ENCODE measurements at places on chromosomes 3 and 15. TPM values are rescaled to one million over a fixed set of nuclear protein-coding genes. Genes with fewer than 3 reads are reported as not detected.

DNA sequence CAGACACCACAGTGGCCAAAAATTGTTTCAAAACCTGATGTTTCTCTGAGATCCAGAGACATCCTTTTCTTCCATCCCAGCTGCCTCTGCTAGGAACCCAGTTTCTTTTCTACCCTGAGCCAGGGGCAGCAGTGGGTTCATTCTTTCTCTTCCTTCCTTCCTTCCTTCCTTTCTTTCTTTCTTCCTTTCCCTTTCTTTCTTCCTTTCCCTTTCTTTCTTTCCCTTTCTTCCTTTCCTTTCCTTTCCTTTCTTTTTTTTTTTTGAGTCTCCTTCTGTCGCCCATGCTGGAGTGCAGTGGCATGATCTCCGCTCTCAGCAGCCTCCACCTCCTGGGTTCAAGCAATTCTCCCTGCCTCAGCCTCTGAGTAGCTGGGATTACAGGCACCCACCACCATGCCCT is 30.7 kb upstream of the COPG1 start:
- no peak for DNase-seq

DNA sequence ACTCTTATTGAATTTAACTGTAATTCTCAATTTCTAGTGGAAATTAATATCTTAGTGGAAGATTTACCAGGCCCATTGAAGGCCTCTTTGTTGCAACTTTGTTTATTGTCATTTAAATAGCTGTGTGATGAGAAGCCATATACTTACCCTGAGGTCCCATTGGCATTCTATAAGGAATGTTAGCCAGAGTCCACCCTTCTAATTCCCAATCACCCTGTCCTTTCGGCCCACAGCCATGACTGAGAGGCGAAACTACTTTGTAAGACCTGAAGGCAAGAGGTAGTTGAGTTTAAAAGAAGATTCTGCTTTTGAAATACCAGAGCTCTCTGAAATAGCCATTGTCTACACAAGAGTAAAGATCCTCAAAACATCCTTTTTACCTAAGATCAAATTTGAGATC is 290.5 kb upstream of the RARB start:
- no peak for DNase-seq

- no peak for DNase-seq
These were observed 9.3 kb upstream of the NR2E3 start for GRCh38 chr15:71800835-71801745.

DNA sequence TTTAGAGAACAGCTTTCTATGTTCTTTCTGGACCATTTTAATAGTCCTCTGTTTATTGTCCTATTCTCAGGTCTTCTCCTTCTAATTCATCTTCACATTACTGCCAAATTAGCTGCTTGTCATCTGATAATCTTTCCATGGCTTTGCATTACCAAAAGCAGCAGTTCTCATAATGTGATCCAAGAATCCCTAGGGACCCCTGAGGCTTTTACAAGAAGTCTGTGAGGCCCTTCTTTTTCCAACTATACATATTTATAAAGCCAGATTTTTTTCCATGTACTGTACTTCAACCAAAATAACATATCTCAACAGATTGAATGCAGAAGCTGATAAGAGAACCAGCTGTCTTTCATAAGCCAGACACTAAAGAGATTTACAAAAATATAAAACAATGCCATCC is 162.5 kb upstream of the BFSP2 start:
- DNase-seq = no peak

GRCh38 chr3:127137757-127138536 is 55.0 kb upstream of the PRR23E start:
- no peak for DNase-seq

- DNase-seq = no peak
These were observed 237.5 kb upstream of the CHRM5 start for GRCh38 chr15:33730815-33731214.

- no peak for DNase-seq
These were observed 35.2 kb downstream of the ZNF710 start for GRCh38 chr15:90036343-90036742.

GRCh38 chr15:88385078-88385700 is 82.0 kb downstream of the MRPL46 start:
- DNase-seq = no peak

DNA sequence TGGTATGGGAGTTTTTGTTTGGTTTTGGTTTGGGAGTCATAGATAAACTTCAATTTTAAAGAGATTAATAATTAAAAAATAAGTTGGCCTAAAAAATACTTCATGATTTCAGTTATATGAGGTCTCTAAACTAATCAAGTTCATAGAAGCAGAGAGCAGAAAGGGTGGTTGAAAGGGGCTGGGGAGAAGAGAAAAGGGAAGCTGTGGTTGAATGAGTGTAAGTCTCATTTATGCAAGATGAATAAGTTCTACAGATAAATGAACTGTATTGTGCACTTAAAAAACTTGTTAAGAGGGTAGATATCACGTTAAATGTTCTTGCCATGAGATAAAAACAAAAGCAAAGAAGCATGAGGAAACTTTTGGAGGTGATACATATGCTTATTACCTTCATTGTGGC is 188.7 kb downstream of the NSUN3 start:
- no peak for DNase-seq

DNA sequence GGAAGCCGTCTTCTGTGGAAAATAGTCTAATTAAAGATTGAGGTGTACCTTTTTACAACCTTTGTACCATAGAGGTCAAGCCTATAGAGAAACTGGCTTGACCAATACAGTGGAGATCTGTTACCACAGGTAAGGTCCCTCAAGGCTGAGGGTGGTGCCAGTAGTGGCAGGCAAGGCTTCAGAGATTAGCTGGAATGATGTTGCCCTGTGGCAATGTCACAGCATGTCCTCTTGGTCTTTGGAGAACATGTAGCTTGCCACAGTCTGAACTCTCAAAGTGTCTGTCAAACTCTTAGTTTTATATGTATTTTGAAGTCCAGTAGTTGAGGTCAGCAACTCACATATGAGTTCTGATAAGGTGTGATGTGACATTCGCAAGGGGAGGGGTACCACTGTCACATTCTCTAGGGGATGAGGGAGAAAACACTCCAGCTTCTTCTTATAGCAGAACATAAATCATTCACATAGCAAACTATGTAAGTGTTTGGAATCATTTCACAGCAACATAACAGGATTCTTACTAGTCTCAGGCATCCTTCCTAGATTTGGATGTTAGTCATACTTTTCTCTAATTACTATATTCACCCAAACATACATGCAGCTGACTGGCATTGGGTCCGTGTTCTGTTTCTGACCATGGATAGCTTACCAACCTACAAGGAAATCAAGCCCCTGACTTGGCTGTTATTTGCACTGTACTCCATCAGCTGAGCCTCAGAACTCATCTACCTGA is 173.6 kb downstream of the UBE2E2 start:
- no peak for DNase-seq

DNA sequence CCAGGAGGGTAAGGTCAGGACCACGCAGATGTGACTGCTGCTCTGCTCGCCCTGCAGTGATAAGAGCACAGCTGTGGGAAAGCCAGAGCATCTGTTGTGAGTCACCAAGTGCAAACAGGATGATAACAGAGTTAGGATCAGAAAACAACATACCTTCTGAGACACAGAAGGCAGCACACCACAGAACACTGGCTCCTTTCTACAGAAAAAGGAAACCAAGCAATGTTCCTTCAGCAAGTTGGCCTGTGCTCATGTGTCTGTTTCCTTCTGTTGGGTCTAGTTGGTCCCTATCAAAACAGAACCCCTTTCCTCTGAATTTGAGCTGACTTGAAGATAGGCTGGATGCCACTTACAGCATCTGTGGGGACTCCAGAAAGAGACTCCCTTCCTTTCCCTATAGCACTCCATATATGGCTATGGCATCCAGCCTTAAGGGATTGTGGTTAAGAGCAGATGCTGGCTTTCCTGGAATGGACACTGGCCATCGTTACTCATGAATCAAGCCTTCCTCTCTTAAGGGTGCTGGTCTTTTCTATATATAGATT is 440.7 kb upstream of the THBS1 start:
- no peak for DNase-seq

DNA sequence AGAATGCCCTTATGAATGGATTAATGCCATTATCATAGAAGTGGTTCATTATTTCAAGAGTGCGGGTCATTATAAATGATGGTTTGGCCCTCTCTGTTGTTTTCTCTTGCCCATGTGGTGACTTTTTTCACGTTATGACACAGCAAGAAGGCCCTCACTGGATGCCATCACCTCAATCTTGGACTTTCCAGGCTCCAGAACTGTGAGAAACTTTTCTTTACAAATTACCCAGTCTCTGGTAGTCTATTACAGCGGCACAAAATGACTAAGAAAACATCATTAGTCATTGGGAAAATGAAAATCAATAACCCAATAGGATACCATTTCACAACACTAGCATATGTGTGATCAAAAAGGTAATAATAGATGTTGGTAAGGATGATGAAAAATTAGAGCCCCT is 119.0 kb upstream of the LPP start:
- no peak for DNase-seq

- DNase-seq = no peak
These were observed 15.0 kb upstream of the BCHE start for GRCh38 chr3:165852191-165852590.

DNA sequence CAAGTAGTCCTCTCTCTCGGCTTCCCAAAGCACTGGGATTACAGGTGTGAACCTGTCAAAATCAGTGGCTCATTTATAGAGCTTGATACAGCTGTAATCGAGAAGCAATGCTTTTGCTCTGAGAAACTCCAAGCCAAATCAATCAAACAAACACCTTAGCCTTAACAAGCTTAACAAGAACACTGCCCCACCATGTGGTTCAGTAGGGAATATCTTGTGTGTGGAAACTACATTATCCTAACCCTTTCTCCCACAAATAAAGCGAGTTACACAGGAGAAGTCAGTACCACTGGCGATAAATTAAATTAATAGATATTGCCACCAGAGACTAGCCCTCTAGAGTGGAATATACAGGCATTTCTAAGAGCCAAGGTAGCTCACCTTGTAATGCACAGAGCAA is 13.9 kb downstream of the CDAN1 start:
- DNase-seq = no peak

DNA sequence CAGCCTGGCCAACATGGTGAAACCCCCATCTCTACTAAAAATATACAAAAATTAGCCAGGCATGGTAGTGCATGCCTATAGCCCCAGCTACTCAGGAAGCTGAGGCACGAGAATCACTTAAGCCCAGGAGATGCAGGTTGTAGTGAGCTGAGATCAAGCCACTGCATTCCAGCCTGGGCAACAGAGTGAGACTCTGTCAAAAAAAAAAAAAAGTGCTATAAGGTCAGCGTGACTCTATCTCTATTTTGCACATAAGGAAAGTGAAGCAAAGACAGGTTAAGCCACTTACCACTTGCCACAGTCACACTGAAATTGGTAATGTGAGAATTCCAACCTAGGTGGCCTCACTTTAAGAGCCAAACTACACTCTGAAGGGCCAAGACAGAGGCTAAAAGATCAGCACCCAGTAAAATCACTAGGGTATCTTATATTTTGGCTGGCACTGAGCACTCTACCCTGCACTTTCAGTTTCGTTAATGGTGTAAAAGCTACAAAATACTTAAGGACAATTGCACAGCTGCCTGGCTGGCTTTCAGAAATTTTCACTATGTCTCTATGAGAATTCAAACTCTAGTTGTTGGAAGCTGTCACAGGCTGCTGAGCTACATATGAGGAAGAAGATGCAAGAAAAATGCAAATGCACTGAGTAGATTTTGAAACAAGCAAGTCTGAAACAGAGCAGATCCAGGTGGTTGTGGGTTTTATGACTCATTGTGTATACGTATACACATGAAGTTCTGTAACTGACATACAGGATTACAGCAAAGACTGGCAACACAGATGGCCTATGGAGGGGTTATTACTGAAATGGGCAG is 32.7 kb downstream of the TRANK1 start:
- no peak for DNase-seq

- no peak for DNase-seq
These were observed 38.8 kb downstream of the PTPRG start for GRCh38 chr3:61600195-61600594.

- DNase-seq = no peak
These were observed 78.1 kb downstream of the ATP10A start for GRCh38 chr15:25784876-25785640.

DNA sequence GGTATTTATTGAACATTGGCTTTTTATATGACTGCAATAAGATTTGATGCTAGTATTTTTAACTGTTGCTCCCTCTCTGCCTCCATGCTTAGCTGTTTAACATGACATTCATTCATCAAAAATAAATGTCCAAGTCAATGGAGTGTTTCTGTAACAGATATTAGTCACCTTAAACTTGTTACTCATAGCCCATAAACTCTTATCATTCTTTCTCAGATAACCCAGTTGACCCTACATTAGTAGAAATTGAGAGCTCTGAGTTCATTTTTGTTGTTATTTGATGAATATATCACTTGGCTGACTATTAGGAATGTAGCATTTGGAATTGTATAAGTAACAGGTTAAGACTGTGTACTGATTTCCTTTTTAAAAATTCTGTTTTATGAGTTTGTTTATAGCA is 201.1 kb downstream of the UBE2E2 start:
- DNase-seq = no peak

GRCh38 chr3:52829906-52830463 is 487 bp downstream of the ITIH4 start:
- DNase-seq = no peak

GRCh38 chr3:121592856-121593702 is at the start of gene FBXO40:
FBXO40 (plus strand) TSS chr3:121593379; CDS start chr3:121620576, 27,197 bp downstream.
- DNase-seq = no peak

DNA sequence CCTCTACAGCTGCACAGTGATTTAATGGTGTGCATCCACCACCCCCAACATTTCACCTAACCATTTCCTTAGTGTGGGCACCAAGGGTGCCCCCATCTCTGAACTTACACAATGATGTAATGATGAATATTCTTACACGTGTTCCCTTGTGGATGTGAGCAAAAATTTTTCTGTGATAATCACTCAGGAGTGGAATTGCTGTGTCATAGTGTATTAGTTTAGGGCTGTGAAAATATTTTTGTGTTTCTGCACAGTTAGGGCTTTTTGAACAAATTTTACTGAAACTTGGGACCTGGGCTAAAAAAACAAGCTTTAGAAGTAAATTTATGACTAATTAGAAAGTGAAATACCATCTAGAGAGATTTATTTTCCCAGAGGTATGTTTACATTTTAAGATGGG is 134.5 kb upstream of the CCNL1 start:
- no peak for DNase-seq

GRCh38 chr3:172752651-172753050 is 2.1 kb downstream of the ECT2 start:
- DNase-seq = no peak

GRCh38 chr3:16286161-16286560 is 21.1 kb downstream of the OXNAD1 start:
- DNase-seq = no peak

DNA sequence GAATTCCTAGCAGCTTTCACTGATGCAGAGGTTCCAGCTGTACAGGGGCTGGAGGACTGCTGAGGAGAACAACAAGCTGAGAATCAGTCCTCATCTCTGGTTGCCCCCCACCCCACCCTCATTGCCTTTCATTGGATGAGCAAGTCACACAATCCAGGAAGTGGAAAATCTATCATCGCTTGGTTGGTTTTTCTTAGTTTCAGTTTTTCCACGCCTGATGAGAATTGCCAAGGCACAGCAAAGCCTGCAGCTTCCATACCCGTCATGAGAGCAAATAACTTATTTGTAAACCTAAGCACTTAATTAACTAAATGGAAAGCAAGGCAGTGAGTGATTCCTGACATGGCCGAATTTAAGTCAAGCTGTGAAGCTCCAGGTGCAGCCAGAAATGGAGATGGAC is 21.4 kb upstream of the LIPC start:
- DNase-seq = no peak

The TRPM1 gene
- total RNA-seq = not detected

The PBRM1 gene
- 67.1 TPM for total RNA-seq

The GP5 gene
- 0.26 TPM for total RNA-seq

The ZNF860 gene
- 1.6 TPM for total RNA-seq

The TCF12 gene
- total RNA-seq = 103 TPM

All from upper lobe of right lung (tissue), 1 donor.